Naive thymus-derived CD4-positive, alpha-beta T cell (primary cell): ENCODE measurements at places on chromosomes 16 and 17. TPM values are rescaled to one million over a fixed set of nuclear protein-coding genes. Genes with fewer than 3 reads are reported as not detected.

DNA sequence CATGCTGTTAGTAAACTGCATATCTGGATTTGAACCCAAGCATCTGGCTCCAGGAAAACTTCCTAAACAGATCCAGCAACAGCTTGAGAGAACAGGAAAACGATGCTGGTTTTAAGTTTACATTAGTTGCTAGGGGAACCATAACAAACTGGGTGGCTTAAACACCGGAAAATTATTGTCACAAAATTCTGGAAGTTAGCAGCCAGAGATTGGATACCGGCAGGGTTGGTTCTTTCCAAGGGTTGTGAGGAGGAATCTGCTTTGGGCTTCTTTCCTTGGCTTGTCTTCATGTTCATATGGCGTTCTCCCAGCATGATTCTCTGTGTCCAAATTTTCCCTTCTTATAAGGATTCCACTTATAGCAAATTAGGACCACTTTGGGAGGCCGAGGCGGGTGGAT lies 276.9 kb upstream of the TOM1L1 start:
- H3K4me1 ChIP-seq = no peaks in the 10 kb centered on the region
- no peaks in the 10 kb centered on the region for H3K27me3 ChIP-seq
- DNase-seq = no peak
- H3K4me3 ChIP-seq = no peak overlapping the region

- H3K27ac ChIP-seq = no peak overlapping the region
- H3K27me3 ChIP-seq = no peaks in the 10 kb centered on the region
- DNase-seq = no peak
- peaks cover 40% of the 10 kb centered on the region for H3K36me3 ChIP-seq
- H3K4me1 ChIP-seq = no peaks in the 10 kb centered on the region
Observed at GRCh38 chr16:24123275-24123674, 132.9 kb upstream of the CACNG3 start.

- DNase-seq = no peak
- no peaks in the 10 kb centered on the region for H3K27me3 ChIP-seq
- no peaks in the 10 kb centered on the region for H3K4me1 ChIP-seq
- H3K27ac ChIP-seq = no peak overlapping the region
- no peaks in the 10 kb centered on the region for H3K36me3 ChIP-seq
- no peak overlapping the region for H3K4me3 ChIP-seq
Observed at GRCh38 chr17:10879190-10879836, 41.4 kb upstream of the PIRT start.

- peak within 1 kb of the TSS; percentile 78 for H3K4me3 ChIP-seq
- peaks cover 5% of the 10 kb centered on the region for H3K36me3 ChIP-seq
- peaks cover 72% of the 10 kb centered on the region for H3K4me1 ChIP-seq
- peaks cover 15% of the 10 kb centered on the region for H3K27me3 ChIP-seq
Observed at GRCh38 chr17:79839356-79840268, at the start of gene CBX4. Gene CBX4 (minus strand): TSS chr17:79839440. CDS start chr17:79839251, 189 bp downstream.

GRCh38 chr17:57746221-57746620 lies 1.1 kb upstream of the CCDC182 start:
- no peak overlapping the region for H3K27ac ChIP-seq
- H3K27me3 ChIP-seq = no peaks in the 10 kb centered on the region
- H3K4me1 ChIP-seq = no peaks in the 10 kb centered on the region
- no peaks in the 10 kb centered on the region for H3K36me3 ChIP-seq
- DNase-seq = no peak
- no peak overlapping the region for H3K4me3 ChIP-seq

GRCh38 chr16:56119133-56119532 lies 72.2 kb upstream of the GNAO1 start:
- H3K27me3 ChIP-seq = no peaks in the 10 kb centered on the region
- no peak overlapping the region for H3K27ac ChIP-seq
- no peak overlapping the region for H3K4me3 ChIP-seq
- DNase-seq = no peak
- H3K4me1 ChIP-seq = no peaks in the 10 kb centered on the region

DNA sequence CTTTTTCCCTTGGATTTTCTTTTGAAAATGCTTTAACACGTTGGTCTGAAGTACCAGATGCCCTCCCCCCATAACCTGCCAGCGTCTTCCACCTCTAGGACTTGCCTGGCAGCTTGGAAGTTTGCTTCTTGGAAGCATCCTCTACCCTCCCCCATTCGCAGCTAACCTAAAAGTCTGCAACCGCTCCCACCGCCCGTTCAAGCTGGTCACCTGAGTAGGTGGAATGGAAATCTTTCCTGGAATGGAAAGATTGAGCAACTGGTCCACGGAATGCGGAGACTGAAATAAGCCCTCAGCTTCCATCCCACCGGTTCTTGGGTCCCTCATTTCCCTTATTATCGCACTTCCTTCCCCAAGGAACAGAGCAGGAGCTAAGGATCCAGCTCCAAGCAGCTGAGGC lies 31.4 kb downstream of the HS3ST3B1 start:
- H3K4me1 ChIP-seq = peaks cover 52% of the 10 kb centered on the region
- H3K4me3 ChIP-seq = no peak overlapping the region
- no peak for DNase-seq
- H3K36me3 ChIP-seq = no peaks in the 10 kb centered on the region
- H3K27me3 ChIP-seq = no peaks in the 10 kb centered on the region

- no peak for DNase-seq
- no peak overlapping the region for H3K27ac ChIP-seq
- H3K27me3 ChIP-seq = peaks cover 3% of the 10 kb centered on the region
- no peaks in the 10 kb centered on the region for H3K4me1 ChIP-seq
- no peak overlapping the region for H3K4me3 ChIP-seq
Observed at GRCh38 chr16:86471896-86472295, 38.4 kb upstream of the FOXF1 start.

DNA sequence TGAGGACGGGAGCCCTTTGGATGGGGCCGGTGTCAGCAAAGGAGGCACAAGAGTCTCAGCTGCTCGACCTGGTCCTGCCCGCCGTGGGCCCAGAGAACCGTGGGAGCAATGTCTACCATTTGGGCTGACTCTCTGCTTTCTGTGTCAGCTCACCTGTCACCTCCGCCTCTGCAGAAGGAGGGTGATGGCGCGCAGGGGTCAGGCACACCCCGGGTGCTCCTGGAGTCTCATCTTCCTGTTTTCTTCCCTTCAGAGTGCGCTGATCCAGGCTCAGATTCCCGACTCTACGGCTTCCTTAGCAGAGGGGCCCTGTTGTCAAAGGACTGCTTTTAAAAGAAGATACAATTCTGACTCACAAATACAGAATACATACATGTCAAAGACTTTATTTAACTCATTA lies 167.1 kb downstream of the BANP start:
- H3K4me3 ChIP-seq = no peak overlapping the region
- no peaks in the 10 kb centered on the region for H3K27me3 ChIP-seq
- H3K4me1 ChIP-seq = no peaks in the 10 kb centered on the region
- H3K36me3 ChIP-seq = no peaks in the 10 kb centered on the region
- no peak for DNase-seq

DNA sequence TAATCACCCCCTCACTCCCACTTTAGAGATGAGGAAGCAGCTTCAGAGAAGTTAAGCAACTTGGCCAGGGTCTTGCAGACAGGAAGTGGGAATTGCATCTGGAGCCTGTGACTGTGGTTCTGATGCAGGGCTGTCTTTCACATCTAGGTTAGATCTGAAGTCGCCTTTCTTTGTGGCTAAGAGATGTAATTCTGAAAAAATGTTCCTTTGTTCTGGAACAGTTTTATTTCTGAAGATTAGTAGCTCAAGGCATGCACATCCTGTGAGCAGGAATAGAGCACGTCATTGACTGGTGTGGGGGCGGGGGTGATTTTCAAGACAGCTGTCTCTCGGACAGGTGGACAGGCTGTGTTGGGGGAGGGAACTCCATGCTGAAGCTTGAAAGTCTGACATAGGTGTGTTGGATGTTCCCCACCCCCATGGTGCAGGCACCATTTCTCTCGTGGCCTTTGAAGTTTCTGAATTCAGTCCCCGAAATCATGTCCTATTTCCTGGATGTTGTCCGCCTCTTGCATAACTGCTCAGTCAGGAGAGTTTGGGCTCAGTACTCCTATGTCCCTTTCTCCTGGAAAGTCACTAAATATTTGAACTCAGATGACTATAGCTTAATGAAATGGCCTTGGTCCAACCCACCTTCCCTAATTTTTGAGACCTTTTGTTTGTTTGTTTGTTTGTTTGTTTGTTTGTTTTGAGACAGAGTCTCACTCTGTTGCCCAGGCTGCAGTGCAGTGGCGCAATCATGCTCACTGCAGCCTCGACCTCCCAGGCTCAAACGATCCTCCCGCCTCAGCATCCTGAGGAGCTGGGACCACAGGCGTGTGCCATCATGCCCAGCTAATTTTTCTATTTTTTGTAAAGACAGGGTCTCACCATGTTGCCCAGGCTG lies 21.0 kb upstream of the HERPUD1 start:
- H3K4me1 ChIP-seq = no peaks in the 10 kb centered on the region
- no peaks in the 10 kb centered on the region for H3K27me3 ChIP-seq
- H3K27ac ChIP-seq = no peak overlapping the region

GRCh38 chr17:48738803-48739526 lies 10.4 kb upstream of the HOXB13 start:
- peaks cover 8% of the 10 kb centered on the region for H3K4me1 ChIP-seq
- no peak overlapping the region for H3K27ac ChIP-seq
- no peak overlapping the region for H3K4me3 ChIP-seq
- no peaks in the 10 kb centered on the region for H3K36me3 ChIP-seq
- no peak for DNase-seq
- H3K27me3 ChIP-seq = peaks cover 20% of the 10 kb centered on the region

- H3K36me3 ChIP-seq = no peaks in the 10 kb centered on the region
- H3K27ac ChIP-seq = peak overlapping the region; percentile 39
- H3K27me3 ChIP-seq = no peaks in the 10 kb centered on the region
- H3K4me3 ChIP-seq = peak overlapping the region; percentile 80
- H3K4me1 ChIP-seq = peaks cover 9% of the 10 kb centered on the region
- DNase-seq = no peak
Observed at GRCh38 chr16:23679274-23679985, 741 bp downstream of the PLK1 start.

GRCh38 chr17:59695945-59696681 lies 11.1 kb downstream of the PTRH2 start:
- no peak overlapping the region for H3K27ac ChIP-seq
- H3K27me3 ChIP-seq = no peaks in the 10 kb centered on the region
- H3K4me1 ChIP-seq = no peaks in the 10 kb centered on the region
- no peak overlapping the region for H3K4me3 ChIP-seq
- DNase-seq = no peak

- no peaks in the 10 kb centered on the region for H3K36me3 ChIP-seq
- H3K27me3 ChIP-seq = no peaks in the 10 kb centered on the region
- H3K27ac ChIP-seq = no peak overlapping the region
- no peak overlapping the region for H3K4me3 ChIP-seq
- H3K4me1 ChIP-seq = no peaks in the 10 kb centered on the region
Observed at GRCh38 chr17:64571746-64572145, 65.0 kb downstream of the CEP95 start.

GRCh38 chr16:56609463-56609921 lies 1.1 kb downstream of the MT2A start:
- H3K27ac ChIP-seq = peak overlapping the region; percentile 94
- peak; percentile 69 for DNase-seq
- H3K4me3 ChIP-seq = peak overlapping the region; percentile 97
- no peaks in the 10 kb centered on the region for H3K36me3 ChIP-seq
- peaks cover 34% of the 10 kb centered on the region for H3K4me1 ChIP-seq
- no peaks in the 10 kb centered on the region for H3K27me3 ChIP-seq

DNA sequence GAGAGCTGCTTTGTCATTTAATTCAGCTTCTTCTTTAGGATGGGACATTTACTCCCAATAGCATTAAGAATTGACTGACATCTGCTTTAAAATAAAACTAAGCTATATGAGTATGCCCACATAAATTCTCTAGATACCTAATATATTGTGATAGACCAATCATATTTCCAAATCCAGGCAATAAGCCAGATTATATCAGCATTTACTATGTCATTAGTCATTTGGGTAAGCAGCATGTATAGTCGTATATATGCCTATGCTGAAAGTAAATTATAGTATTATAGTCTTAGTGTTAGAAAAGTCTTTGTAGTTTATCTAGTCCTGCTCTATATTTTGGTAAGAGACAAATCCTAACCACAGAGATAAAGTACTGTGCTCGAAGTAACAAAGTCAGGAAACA lies 958.1 kb downstream of the KCNJ2 start:
- DNase-seq = no peak
- H3K27ac ChIP-seq = no peak overlapping the region
- H3K4me3 ChIP-seq = no peak overlapping the region
- no peaks in the 10 kb centered on the region for H3K36me3 ChIP-seq

- no peaks in the 10 kb centered on the region for H3K36me3 ChIP-seq
- no peaks in the 10 kb centered on the region for H3K27me3 ChIP-seq
- no peak overlapping the region for H3K4me3 ChIP-seq
- H3K4me1 ChIP-seq = no peaks in the 10 kb centered on the region
- H3K27ac ChIP-seq = no peak overlapping the region
Observed at GRCh38 chr17:37130984-37131446, 182.3 kb downstream of the AATF start.

DNA sequence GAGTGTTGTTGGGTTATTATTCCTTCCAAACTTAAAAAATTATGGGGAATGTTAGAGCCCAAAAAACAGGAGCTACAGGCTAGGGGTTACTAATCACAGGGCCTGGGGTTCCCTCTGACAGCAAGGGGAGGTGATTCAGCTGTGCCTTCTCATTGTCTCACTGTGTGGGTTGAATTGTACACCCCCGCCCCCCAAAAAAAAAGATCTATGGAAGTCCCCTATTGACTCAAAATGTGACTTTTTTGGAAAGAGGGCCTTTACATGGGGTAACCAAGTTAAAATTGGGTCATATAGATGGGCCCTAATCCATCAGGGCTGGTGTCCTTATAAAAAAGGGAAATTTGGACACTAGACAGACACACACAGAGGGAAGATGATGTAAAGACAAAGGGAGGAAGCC lies 190.2 kb downstream of the SOX9 start:
- no peaks in the 10 kb centered on the region for H3K27me3 ChIP-seq
- no peak overlapping the region for H3K4me3 ChIP-seq
- H3K4me1 ChIP-seq = no peaks in the 10 kb centered on the region
- no peak for DNase-seq

The CACNA1H gene
- total RNA-seq = 2.2 TPM

The FOXN1 gene
- not detected in 2 replicates for total RNA-seq

The TP53TG3F gene
- not detected for total RNA-seq

The CMTM2 gene
- total RNA-seq = 0.58 TPM

The GHDC gene
- total RNA-seq = 29.8 TPM

The P2RX5 gene
- total RNA-seq = 85.7 and 94.5 TPM in 2 replicates

The TUBB3 gene
- total RNA-seq = 0.48 TPM

The MKS1 gene
- total RNA-seq = 25.4 TPM

The MT3 gene
- total RNA-seq = 1.5 TPM

The SLFN12L gene
- 86.2 TPM for total RNA-seq

The HSF5 gene
- total RNA-seq = 3.1 TPM
